ENCODE measurements at places on chromosomes 12 and 14.
A peak's percentile ranks its signal among the peaks of the same experiment; 100 is the strongest.

DNA sequence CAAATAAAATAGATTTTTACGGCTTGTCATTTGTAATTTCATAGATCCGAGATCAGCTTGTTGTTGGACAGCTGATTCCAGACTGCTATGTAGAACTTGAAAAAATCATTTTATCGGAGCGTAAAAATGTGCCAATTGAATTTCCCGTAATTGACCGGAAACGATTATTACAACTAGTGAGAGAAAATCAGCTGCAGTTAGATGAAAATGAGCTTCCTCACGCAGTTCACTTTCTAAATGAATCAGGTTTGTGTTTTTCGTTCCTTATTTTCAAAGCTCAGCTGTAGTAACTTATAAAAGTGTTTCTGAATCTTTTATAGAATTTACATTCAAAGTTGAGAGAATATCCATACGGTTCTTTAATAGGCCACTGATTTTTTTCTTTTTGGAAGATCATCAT lies 89.1 kb downstream of the LRRK2 start:
- DNase-seq: no peak

DNA sequence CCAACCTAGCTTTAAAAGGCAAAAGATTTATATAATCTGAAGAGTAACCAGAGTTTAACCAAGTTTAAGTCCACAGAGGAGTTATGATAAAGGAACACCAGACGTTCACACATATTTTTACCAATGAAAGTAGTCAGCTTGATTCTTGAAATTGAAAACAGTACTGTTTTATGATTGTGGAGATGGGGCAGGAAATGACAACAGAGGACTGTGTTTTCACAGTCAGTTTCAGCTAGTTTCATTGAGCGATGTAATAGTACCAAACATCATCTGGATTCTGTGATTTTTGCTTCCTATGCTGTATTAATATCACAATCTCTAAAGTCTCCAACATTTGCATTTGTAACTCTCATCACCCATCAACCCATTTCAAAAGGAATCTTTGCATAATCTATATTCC lies 34.2 kb upstream of the SLC6A15 start:
- no peak for DNase-seq

- DNase-seq: peak; percentile 43
Measured at GRCh38 chr14:87869619-87870583, 123.1 kb downstream of the GALC start.

DNA sequence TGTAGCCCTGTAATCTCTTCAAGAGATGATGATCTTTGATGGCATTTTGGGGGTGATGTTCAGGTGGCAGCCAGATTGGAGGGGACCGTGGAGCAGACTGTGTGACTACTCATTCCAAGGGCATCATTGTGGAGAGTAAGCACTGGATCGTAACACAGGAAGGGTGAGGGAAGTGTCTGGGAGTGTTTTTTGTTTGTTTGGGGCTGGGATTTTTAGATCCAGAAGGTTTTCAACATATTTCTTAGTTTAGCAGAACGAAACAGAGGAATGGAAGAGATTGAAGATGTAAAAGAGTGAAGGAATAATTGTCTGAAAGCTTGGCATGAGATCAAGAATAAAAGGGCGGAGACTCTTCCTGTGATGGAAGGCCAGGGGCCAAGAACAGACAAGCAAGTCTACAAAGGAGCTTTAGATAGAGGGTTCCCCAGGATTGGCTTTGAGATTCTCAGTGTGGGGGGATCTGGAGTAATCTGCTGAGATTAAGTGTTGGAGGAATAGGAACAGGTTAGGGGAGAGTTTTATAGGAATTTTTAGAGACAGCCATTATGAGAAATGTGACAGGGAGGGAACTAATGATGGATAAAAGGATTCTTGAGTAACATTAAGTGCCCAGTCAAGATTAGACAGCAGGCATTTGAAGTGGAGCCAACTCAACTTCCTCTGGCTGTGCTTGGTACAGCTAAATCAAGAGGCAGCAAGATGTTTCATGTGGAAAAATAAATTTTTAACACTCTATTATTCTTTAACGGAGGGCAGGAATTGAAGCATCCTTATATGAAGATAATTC lies 79.7 kb upstream of the REP15 start:
- DNase-seq: no peak

GRCh38 chr12:123269395-123269892 lies 2.2 kb downstream of the CDK2AP1 start:
- peak; percentile 42 for DNase-seq

- no peak for DNase-seq
Measured at GRCh38 chr14:99145307-99145706, 126.7 kb downstream of the BCL11B start.

DNA sequence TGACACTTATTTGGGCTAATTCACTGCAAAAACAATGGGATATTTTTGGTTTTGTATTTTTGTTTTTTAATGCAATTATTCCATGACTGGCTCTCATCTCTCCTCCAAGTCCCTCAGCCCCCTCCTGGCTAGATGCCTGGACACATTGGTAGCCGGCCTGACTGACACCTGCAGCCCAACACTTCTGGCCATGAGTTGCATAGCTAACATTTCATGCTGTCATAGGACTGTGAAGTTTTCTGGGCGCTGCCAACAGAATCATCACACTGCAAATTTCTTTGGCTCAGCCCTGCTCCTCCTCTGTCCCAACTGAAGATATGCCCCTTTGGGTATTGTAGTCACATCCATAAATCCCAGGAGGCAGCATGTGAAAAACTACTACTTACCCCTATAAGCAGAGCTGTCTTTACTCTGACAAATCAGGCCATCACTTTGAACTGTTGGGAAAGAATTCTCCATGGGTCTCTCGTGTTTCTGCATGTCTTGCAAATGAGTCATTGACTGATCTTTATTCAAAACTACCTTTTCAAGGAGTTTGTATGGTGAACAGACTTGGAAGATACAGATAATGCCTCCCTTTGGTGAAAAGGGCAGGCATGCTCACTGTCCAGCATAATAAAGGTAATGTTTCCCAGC lies 126.7 kb upstream of the LGR5 start:
- DNase-seq: no peak

DNA sequence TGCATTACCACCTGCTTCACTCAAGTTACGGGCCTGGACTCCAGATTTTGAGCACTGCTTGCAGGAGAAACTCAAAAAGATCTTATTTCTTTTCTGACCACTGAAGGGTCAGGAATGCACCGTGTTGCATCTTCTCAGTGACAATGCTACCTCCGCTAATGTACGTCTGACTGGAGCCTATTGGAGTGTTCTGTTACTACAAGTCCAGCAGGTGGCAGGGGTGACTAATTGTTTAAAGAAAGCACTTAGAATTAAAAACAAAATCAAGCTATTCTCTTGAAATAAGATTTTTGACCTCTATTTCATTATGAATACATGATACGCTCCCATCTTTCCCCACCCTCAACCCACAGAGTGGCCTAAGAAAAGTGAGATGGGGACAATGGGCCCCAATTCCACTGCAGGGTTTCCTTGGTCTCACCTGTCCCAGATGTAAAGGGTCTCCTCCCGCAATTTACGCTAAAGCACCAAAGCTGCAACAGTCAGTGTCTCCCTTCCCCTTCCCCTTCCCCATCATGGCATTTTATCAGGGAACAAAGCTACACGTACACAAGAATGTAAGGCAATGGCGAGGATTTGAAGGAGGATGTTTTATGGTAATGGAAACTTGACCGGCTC lies 2.2 kb downstream of the TBPL2 start:
- DNase-seq: peak; percentile 38

DNA sequence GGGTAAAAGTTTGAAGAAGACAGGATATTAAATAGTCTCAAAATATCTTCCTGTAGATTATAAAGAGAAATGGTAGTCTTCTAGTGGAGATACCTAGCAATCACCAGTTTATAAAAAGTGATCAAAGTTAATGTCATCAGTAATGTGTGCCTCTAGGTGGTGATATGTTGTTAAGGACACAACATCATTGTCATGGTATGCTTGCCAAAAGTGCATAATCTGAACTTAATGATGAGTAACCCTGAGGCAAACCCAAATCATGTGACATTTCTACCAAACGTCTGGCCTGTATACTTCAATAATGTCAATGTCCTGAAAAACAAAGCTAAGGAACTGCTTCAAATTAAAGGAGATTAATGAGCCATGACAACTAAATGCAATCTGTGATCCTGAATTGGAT lies 214.7 kb downstream of the PHLDA1 start:
- DNase-seq: peak; percentile 61
